ENCODE measurements at places on chromosomes 6 and 20.

DNA sequence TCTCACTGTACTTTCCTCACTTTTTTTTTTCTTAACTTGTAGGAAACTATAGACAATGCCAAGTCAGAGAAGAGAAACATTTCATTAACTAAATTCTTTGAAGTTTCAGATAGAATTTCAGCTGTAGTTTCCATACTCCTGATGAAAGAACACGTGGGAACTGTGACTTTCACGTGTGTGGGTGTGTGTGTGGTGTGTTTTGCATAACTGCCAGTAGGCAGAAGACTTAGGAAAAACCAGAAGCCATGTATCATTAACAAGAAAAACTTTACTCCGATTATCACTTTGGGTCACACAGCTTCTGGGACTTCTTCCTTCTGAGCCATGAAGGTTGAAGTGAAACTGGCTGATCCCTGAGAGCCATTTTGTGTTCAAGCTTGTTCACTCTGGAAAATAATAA, 483.3 kb downstream of the TFAP2B start:
- DNase-seq = no peak

- no peak for DNase-seq
Measured at GRCh38 chr20:41783423-41784208, 165.4 kb upstream of the CHD6 start.

GRCh38 chr6:34597605-34598353, 41.6 kb upstream of the SPDEF start:
- no peak for DNase-seq

DNA sequence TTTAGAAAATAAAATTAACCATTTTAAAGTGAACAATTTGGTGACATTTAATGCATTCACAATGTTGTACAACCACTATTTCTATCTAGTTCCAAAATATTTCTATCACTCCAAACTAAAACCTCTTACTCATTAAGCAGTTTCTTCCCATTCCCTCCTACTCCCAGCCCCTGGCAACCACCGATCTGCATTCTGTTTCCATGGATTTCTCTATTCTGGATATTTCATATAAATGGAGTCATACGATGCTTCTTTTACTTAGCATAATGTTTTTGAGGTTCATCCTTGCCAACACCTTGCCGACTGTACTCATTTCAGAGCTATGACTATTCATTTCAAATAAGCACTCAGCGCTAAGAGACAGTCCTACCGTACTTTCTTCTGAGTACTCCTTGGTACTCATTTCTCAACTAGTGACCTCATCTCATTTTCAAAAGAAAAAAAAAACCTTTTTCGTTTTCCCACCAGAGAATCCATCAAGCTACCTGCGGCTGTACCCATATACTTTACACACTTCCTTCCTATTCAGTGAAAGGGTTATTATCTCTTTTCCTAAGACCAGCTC, 259.2 kb downstream of the UTRN start:
- DNase-seq = no peak

GRCh38 chr6:116326996-116327395, 43.8 kb upstream of the DSE start:
- DNase-seq = no peak

- DNase-seq = no peak
Measured at GRCh38 chr20:3378138-3378537, 29.3 kb downstream of the DNAAF9 start.

GRCh38 chr6:6980999-6981597, 126.7 kb upstream of the RREB1 start:
- no peak for DNase-seq

GRCh38 chr20:35603695-35604448, 11.8 kb upstream of the SPAG4 start:
- no peak for DNase-seq

DNA sequence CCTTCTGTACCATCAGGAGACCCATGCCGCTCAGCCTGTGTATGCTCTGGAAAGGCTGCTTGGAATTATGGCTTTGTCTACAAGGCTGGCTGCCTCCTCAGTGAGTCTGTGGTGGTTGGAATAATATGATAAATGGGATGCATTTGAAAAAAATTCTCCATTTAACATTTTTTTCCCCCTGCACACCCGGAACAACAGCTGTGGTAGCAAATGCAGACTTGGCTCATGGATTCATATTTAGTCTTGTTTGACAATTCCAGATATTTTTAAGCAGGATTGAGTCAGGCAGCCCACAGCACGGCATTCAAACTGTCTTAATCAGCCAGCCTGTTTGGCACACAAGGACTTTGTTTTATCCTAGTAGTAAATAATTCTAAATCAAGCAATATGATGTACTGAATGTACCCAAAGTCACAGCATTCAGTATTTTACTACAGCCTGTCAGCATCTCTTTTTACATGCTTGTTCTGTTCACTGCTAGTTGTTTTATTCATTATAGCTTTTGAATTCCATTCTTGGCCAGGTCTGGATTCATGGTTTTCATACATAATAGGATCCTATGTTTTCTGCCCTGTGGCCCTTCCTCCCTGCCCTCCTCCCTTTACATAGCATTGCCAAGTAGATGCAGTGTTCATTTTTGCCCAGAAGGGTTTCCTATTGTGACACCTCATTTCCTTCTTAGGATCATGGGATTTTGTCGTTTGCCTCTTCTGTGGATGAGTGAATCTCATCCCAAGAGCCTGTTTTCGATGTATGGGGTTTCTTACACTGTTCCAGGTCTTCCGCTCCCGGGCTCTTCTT, 68.1 kb downstream of the LRRC1 start:
- DNase-seq = no peak

DNA sequence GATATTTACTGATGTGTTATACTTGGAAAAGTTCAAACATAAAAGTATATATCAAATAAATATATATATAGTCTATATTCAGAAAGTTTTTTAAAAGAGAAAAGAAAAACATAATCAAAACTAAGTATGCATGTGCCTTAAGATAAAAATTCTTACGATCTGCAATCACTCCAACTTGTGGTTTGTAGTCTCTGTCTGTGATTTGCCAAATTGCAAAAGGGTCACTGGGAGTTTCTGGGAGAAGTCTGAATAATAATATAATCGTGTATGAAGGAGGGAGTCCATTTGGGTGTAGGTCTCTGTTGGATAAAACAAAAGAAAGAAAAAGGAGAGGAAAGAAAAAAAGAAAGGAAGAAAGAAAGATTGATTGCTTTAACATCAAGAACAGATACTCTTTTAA, 92.4 kb downstream of the COL12A1 start:
- DNase-seq = no peak

GRCh38 chr6:62707156-62707555, 421.1 kb upstream of the KHDRBS2 start:
- DNase-seq = no peak

DNA sequence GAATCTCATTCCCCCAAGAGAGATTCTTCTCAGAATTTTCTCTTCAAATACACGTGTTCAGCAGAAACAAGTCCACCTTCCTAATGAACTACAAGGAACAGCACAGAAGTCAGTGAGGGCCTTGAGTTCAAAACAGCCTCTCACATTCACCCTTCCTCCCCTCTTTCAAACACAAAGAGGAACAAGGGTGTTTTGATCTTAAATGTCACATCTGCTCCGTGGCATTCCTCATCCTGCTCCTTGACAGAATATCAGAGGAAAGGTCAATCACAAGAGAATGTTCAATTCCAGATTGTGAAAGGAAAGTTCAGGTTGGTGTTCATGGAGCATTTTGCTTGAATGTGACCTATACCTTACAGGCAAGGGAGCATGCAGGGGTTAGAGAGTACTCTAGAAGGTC, 35.6 kb upstream of the FAM210B start:
- DNase-seq = no peak
